ENCODE measurements at places on chromosomes 4 and X. TPM values are rescaled to one million over a fixed set of nuclear protein-coding genes. Genes with fewer than 3 reads are reported as not detected.

Gene KLHL13
- polyA plus RNA-seq = 1.4 TPM

Gene RIPPLY1
- polyA plus RNA-seq = 3.0 TPM

Gene TRO
- 1.8 TPM for polyA plus RNA-seq

Gene TLR7
- polyA plus RNA-seq = 0.12 TPM

Gene GLA
- 14.5 TPM for polyA plus RNA-seq

Gene PHF8
- 12.3 TPM for polyA plus RNA-seq

Gene GLOD5
- 2.1 TPM for polyA plus RNA-seq

Gene MAGEB10
- polyA plus RNA-seq = not detected

Gene FOXO4
- polyA plus RNA-seq = 0.50 TPM

Gene KLHL2
- polyA plus RNA-seq = 11.4 TPM

Gene UGT2A1
- 0.33 TPM for polyA plus RNA-seq

Gene CLDN22
- polyA plus RNA-seq = not detected

Gene TXK
- polyA plus RNA-seq = 1.5 TPM

Gene MYOZ2
- polyA plus RNA-seq = not detected

Gene POLN
- polyA plus RNA-seq = 0.44 TPM

Gene SPANXN3
- polyA plus RNA-seq = not detected

Gene TLR10
- 0.02 TPM for polyA plus RNA-seq

Gene BEX1
- 4.1 TPM for polyA plus RNA-seq

Gene FRAS1
- polyA plus RNA-seq = 0.28 TPM

Data from liver (tissue), 10 donors.